NCI-H2081 treated with DMSO at 0.1 percent for 48 hours (cell line): ENCODE measurements at places on chromosomes 3 and 15.

- no peak for DNase-seq
These were observed 131.5 kb downstream of the DUT start for GRCh38 chr15:48462688-48463087.

DNA sequence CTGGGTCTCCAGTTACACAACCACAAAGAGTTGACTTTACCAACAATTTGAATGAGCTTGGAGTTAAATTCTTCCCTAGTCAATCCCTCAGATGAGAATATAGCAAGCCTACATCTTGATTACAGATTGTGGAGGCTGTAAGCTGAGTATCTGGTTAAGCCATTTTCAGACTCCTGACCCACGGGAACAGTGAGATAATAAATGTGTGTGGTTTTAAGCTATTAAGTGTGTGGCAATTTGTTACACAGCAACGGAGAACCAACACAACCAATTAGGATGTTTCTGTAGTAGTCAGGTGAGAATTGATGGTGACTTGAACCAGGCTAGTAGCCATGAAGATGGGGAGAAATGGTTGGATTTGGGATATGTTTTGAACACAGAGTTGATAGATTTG lies 37.7 kb upstream of the SLC4A7 start:
- no peak for DNase-seq

DNA sequence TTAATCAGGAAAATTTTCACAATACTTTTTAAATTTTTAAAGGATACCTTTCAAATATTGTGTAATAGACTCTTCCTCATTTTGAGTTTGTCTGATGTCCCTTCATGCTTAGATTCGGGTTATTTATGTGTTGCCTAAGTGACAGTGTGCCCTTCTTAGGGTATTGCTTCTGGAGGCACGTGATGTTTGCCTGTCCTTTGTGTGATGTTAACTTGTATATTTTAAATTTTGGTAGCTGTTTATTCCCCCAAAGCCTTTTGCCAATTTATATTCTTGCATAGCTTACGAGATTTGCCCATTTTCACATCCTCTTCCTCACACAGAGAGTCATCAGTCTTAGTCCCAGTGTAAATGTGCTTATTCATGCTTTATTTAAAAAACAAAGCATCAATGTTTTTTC lies 433.1 kb downstream of the EPHB1 start:
- DNase-seq: no peak

DNA sequence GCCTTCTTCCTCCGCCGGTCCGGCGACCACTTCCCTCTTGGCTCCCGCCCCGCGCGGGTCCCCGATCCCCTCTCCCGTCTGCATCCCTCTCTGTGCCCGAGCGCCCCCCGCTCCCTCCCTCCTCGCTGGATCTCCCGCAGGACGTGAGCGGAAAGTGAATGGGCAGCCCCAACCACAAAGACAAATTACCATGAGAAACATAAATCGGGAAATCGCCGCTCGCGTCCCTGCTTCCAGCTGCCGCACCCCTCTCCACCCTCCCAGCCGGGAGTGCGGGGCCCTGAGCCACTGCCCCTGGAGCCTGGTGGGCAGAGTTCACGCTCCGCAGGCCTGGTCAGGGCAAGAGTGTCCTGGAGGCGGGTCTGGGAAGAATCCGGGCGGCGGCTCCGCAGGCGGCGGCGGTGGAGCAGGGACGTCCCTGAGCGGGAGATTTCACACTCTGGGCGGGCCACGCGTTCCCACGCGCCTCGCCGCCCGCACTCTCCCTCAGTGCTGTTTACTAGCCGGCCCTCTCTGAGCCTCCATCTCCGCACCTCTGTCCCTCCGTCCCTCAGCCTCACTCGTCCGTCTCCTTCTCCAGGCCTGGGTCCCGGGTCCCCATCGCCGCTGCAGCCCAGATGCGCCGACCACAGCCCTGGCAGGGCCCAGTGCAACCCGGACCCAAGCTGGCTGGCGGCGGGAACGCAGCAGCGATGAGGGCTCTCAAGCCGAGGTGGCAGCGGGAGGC lies 835 bp downstream of the SEMA5B start:
- no peak for DNase-seq

DNA sequence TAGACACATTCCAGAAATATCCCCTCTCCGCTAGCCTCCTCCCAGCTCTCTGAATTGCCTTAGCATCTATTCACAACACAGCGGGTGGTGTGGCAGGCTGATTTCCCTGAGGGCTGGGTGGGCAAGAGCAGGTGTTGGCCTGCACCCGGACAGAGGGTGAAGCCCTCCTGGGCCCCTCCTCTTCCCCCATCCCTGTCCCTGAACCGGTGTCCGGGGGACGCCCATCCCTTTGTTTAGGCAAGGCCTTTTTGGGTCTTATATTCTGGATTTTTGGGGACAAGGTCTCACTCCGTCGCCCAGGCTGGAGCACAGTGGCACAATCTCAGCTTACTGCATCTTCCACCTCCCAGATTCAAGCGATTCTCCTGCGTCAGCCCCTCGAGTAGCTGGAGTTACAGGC lies 55.2 kb upstream of the KLHL25 start:
- no peak for DNase-seq

DNA sequence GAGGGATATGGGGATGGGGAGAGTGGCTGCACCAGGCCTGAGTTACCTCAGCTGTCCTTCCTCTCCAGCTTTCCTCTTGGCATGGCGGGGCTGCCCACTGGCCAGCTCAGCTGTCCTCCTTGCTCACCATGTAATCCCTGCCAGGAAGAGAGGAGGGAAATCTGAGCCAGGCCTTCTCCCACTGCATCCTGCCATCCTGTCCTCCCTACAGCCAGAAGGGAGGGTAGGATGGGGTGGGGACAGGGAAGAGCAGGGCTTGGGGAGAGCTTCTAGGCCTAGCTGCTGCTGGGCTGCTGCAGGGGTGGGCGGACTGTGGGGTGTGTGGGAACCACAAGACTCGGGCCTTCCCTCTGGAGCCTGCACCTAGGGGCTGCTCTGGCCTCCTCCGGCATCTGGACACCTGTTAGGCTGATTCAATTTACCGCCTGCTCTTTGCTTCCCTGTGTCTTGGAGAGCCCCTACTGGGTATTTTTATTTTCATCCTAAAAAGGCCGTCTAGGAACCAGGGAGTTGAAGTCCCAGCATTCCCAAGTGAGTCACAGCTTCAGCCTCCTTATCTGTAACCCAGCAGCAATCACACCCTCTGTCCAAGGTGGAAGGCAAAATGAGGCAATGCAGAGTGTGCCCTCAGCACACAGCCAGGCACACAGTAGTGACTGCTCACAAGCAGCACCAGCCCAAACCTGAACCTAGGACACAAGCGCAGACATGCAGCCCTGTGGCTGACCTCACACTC lies 13.1 kb upstream of the KY start:
- no peak for DNase-seq

- DNase-seq: no peak
These were observed 41.9 kb downstream of the SCAP start for GRCh38 chr3:47433796-47434195.

- no peak for DNase-seq
These were observed 102.4 kb downstream of the NUP210 start for GRCh38 chr3:13317596-13318320.

GRCh38 chr3:120438665-120439370 lies 12.0 kb downstream of the FSTL1 start:
- DNase-seq: no peak

GRCh38 chr3:39150803-39151631 lies 2.4 kb downstream of the CSRNP1 start:
- no peak for DNase-seq

DNA sequence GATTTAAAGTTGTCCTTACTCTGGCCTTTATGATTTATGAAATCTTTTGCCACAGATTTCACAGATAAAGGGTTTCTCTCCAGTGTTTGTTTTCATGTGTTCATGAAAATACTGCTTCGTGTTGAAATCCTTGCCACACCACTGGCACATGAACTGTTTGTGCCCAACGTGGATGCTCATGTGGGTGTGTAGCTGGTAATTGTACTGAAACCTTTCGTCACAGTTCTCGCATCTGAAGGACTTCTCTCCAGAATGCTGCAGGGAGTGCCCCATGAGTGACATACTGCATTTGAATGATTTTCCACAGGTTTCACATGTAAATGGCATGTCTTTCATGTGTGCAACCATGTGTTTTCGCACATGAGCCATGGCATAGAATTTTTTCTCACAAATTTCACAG lies 111.9 kb downstream of the DOCK3 start:
- no peak for DNase-seq
